Stimulated activated CD8-positive, alpha-beta memory T cell treated with anti-CD3 and anti-CD28 coated beads, Interleukin-15, amount 100 ng/mL, for 24 hours (primary cell): ENCODE measurements at places on chromosomes 11 and 22.

DNA sequence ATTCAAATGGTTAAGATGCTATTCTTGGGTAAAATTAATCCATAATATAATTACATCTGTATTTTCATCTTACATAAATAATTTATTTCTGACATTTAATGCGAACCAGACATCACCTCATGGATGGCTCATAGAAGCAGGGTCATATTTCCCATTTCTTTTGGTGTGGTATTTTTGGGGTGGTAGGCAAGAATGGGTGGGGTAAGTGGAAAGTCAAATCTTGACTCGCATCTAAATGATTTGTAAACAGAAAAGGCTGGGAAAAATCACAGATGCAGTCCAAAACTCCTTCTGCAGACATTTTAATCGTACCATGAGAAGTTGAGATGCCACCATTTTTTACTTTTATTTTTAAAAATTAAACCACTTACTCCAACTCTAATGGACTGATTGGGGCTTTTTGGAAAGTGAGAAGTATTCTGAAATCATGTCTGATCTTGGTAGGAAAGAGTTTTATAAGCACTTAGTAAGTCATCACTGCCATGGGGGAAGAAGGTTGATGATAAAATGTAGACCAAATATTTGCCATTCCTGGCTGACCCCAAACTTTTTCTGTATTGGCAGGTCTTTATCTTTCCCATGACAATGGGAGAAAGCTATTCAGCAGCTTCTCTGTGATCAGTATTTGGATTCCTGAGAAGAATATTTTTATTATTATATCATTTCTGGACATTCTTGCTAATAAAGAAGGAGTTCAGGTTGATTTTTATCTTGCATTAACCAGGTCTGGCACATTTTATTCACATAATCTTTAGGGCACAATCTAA is 47.2 kb upstream of the BLID start:
- DNase-seq = no peak

DNA sequence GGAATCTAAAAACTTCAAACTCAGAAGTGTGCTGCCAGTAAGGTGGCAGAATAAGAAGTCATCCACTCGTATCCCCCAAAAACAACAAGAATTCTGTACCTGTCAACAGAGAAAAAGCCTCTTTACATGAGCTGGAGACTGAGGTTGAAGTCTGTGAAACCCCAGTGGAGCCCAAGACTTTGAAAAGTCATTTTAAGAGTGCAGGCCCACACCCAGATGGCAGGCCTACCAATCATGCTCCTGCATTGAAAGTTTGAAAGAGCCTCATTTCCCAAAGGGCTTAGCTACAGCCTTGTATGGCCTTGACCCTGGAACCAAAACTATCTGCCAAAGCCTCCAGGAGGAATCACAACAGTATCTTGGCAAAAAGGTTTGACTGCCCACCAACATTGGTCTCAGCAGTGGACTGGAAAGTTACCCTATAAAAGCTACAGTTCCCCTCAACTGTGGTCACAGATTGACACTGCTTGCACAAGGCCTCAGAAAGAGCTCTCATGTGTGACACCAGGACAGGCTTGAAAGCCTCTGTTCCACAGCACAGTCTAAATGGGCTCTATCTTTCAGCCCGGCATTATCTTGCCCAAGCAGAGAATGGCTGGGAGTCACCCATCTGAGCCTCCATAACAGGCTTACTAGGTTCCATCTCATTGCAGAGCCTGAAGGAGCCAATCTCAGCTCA is 47.7 kb downstream of the SLC22A9 start:
- DNase-seq = no peak

DNA sequence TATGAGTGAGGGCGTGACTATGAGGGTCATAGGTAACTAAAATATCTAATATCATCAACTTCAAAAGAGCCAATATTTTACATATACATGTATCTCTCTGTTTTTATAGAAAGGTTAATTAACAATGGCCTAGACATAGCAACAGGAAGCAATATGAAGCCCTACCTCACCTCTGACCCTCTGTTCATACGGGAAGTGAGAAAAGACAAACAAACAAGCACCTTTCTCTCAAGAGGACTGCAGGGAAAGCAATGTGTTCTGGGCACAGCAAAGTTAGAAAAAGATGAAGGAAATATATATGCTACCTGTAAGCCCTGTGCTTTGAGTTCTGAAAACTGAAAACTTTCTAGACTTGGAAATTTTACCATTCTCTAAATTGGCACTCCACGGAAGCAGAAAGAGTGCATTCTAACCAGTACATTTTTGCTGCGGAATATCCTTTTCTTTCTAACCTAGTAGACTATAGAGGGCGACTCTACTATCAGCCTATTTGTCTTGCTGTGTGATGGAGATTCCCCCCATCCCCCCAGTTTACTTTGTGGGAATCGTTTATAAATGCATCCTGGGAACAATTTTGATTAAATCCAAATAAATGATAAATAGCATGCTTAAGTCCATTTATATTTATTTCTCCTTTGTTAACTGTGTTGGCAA is 830.4 kb upstream of the FAT3 start:
- no peak for DNase-seq

DNA sequence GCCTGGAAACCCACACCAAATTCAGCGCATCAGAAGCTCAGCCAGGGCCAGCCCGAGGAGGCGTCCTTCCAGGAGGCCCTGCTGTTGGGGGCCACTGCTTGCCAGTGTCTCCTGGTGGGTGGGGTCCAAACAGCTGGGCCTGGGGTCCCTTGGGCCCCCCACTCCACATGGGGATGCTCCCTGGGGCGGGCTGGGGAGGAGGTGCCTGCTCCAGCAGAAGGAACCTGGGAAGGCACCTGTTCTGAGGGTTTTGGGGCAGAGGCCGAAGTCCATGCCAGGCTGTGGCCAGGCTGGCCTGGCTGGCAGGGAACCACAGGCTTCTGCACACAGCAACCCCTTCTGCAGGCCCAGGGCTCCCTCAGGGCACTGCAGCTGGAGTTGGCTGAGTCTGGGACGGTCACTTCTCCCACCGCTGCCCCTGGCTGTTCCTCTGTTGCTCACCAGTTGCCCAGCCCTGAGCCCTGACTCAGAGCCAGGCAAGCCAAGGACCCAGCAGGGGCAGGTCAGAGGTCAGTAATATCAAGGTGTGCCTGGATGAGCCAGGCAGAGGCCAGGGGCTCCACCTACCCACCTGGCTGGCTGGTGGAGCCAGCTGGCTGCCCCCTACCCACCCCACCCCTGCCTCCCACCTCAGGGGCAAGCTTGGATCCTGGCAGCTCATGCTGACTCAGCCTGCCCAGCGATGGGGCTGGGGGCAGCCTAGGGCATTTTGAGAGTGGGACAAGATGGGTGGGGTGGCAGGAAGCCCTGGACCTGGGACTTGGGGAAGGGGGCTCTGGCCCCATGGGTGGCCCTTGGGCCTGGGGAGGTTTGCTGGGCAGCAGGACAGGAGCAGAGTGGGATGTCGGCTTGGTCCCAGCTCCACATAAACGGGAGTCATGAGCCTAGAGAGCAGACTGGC is 12.0 kb upstream of the PHLDA2 start:
- DNase-seq = no peak

GRCh38 chr11:12723421-12724300 is 49.4 kb downstream of the TEAD1 start:
- DNase-seq = no peak

DNA sequence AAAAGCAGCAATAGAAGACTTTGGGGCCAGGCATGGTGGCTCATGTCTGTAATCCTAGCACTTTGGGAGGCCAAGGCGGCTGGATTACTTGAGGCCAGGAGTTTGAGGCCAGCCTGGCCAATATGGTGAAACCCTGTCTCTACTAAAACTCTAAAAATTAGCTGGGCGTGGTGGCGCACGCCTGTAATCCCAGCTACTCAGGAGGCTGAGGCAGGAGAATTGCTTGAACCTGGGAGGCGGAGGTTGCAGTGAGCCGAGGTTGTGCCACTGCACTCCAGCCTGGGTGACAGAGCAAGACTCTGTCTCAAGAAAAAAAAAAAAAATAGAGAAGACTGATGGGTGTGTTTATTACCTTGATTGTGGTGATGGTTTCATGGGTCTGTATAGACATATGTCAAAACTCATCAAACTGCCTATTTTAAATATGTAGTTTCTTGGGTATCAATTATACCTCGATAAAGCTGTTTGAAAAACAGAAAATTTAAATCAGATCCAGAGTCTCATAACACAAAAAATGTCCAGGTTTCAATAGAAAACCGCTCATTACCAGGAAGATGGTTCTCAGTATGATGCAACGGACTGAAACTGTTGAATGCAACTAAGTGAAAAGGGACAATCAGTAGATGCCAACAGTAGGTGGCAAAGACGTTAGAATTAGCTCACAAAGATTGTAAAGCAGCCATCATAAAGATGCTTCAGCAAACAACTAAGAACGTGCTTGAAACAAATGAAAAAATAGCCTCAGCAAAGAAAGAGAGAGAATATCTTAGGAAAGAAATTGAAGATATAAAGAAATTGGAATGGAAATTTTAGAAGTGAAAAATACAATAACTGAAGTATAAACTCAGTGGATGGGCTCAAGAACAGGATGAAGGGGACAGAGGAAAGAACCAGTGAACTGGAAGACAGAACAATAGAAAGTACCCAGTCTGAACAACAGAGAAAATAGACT is 33.1 kb upstream of the SEPTIN5 start:
- no peak for DNase-seq

DNA sequence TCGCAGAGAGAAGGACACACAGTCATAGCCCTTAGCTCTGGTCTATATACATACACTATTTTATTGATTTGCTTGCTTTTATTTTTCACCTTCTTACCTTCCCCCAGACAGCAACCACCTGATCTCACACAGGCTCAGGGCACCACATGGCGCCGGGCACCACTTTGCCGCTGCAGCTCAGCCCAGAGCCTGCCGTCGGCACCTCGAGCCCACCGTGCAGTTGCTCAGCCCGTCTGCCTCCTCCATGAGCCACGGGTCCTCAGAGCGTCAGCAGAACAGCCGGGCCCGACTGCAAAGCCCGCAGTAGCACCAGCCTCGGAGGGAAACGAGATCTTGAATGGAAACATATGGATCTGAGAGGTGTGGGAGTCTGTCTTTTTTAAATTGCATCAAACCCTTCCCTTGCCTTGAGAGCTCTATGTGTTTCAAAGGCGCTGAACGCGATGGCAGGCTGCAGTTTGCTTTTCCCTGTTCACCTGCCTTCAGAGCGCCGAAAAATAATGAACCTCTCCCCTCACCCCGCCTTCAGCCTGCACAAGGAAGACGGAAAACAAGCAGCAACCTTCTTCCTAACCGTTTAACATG is 505.4 kb downstream of the MN1 start:
- no peak for DNase-seq

- DNase-seq = no peak
These were observed 99.4 kb upstream of the DRD2 start for GRCh38 chr11:113574586-113574985.

DNA sequence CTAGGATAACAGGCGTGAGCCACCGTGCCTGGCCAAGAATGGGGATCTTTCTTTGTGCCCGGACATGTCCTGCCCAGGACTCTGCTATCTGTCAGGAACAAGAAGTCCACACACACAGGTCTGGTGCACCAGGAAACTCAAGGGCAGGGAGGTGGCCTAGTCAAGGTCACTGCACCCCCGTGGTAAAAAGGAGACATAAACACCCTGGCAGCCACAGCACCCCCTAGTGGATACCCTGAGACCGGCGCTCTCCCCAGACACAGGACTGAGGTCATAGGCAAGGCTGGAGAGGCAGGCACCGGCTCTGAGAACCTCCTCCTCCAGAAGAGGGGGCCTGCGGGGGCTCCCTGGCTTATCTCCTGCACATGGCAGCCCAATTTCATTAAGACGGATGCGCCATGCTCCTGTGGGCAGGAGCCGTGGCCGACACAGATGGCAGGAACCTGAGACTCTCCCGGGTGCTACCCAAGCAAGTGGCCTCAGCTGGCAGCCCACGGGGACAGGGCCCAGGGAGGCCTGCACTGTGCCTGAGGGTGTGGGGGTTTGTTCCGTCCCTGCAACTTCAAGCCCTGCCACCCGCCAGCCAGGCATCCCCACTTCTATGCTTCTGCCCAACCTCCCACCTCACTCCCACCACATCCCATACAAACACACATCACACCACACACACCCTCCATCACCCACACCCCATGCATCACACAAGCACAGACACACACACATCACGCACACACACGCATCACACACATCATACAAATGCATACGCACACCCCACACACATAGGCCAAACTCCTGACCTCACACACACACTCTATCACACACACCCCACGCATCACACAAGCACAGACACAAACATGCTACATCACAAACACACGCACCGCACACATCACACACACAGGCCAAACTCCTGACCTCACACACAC is 19.6 kb downstream of the MACROD1 start:
- peak; percentile 22 for DNase-seq

DNA sequence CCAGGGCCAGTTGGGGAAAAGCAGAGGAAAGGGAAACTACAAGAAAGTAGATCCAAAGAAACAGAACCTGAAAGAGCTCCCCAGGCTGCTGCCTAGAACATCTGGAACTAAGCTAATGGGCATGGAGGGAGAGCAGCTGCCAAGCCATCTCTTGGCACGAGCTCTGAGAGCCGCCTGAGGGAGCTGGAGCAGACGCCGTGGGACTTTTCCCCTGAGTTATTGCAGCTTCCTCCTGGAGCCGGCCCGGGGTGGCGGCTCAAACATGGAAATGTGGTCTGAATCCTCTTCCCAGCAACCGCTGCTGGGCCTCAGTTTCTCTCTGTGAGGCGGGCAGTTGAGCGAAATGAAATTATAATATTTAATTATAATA is 41.8 kb downstream of the LIF start:
- DNase-seq = no peak

- no peak for DNase-seq
These were observed 18.4 kb upstream of the TMEM191C start for GRCh38 chr22:21448627-21449416.

- no peak for DNase-seq
These were observed 119.3 kb downstream of the ABTB2 start for GRCh38 chr11:34238533-34238932.

DNA sequence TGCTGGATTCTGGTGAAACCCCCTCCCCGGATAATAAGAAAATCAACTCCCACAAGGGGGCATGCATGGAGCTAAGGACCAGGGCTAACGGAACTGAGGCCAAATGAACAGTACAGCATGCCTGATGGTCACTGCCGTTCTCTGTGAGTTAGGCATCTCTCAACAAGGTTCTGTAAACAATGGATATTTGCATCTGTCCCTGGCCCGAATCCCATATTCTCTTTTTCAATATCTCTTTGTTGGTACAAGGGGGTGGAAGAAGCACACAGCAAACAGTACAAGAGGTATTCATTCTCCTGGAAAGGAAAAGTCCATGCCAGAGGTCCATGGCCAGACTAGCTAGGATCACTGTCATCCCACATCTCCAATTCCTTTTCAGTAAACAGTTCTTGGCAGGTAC is 32.2 kb upstream of the APOA1 start:
- no peak for DNase-seq

DNA sequence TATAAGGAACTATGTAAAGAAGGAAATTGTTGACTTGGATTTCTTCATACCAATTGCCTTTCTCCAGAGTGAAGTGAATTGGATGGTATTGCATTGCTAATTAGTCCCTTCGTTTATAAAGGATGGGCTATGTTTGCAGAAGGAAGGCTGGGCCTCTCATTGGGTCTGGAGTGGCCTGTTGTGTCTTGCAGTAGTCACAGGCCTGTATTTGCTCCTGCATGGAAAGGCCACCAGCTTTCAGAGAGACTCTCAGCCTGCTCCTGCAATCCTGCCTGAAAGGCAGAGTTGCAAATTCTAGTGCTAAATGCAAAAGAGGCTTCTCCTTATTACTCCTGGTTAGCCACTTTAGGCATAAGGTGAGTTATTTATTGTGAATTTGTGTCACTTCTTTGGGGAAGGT is 103.8 kb downstream of the EXT2 start:
- DNase-seq = no peak

- peak; percentile 36 for DNase-seq
These were observed 16.3 kb downstream of the CRYBB2 start for GRCh38 chr22:25235547-25236290.
